Effector CD8-positive, alpha-beta T cell (primary cell): ENCODE measurements at places on chromosomes 2 and 18.

DNA sequence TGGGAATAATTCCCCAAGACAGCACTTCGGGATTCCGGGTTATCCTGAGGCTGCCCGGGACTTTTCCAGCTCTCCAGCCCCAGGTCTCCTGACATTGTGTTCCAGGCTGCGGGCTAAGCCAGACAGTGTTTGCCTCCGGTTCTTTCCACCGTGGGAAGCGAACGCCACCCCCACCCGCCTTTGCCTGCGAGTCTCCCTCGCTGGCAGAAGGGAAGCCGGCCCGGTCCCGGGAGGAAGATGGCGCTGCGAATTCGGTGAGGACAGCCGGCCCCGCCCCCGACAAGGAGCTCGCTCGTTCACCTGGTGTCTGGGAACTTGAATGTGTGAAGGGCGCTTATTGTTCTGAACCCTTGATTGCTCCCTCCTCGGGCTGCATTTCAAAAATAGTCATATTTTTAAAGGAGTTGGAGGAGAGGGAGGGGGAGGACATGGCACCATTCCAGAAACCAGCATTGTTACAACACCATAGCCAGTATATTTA is 2.9 kb downstream of the LRATD1 start:
- no peak for DNase-seq

GRCh38 chr2:176483901-176484568 is 214.8 kb downstream of the MTX2 start:
- DNase-seq = no peak

- DNase-seq = no peak
Measured at GRCh38 chr2:65309699-65310098, 82.1 kb downstream of the ACTR2 start.

GRCh38 chr2:157182834-157183396 is 74.6 kb upstream of the GALNT5 start:
- no peak for DNase-seq

- DNase-seq = no peak
Measured at GRCh38 chr2:241885946-241886643, 16.6 kb downstream of the RTP5 start.

DNA sequence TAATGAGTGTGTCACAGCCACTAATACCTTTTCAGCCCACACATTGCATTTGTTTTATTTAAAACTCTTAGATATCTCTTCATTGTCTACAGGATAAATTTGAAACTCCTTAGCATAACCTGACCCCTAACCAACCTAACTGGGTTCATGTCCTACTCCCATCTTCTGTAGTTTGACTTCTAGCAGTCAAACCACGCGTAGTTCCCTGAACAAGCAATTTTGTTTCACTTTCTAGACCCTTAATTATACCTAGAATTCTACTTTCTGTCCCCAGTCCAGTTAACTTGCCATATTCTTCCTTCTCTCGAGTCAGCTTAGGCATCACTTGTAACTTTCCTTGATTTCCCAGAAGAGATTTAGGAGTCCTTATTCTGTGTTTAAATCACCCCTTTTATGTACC is 55.1 kb downstream of the RBBP8 start:
- DNase-seq = no peak

GRCh38 chr2:230885463-230886130 is 20.9 kb downstream of the ITM2C start:
- no peak for DNase-seq

DNA sequence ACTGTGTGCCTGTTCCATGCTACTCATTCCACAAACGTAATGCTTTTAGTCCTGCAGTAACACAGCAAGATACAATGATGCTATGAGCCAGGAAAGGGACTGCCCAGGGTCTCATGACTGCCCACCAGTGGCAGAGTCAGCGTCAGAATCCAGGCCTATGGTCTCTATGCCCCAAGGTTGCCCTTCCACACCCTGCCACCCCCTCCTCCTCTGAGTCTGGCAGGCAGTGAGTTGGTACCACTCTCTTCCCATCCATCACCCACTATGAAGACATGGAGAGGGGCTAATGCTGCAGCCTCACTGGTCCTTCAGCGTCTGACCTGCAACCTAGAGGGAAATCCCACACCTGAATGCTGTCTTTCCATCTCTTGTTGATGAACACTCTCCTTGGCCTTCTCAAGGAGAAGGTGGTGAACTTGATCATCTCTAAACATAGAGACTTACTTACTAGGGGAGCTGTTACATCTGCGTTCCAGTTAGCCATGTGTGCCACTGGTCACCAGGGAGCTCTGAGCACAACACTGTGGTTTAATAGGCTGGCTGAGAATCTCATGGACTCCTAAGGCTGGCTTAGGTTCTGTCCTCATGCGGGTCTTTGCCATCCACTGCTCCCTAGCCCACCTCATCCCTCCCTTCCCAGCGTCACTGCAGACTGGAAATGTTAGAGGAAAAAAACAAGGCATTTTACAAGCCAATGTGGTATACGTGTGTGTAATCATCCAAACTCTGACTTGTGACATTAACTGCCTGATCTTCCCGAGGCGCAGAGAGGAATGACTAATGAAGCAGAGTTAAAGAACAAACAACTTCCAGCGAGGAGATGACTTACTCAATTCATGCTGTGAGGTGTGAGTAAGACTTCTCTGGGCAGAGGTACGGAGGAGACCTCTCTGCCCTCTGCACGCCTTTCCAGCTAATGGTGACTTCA is 28.8 kb downstream of the STEAP3 start:
- no peak for DNase-seq

GRCh38 chr2:228507231-228507824 is 325.8 kb upstream of the SPHKAP start:
- DNase-seq = no peak

- DNase-seq = no peak
Measured at GRCh38 chr2:74739733-74740241, 85.7 kb downstream of the SEMA4F start.

DNA sequence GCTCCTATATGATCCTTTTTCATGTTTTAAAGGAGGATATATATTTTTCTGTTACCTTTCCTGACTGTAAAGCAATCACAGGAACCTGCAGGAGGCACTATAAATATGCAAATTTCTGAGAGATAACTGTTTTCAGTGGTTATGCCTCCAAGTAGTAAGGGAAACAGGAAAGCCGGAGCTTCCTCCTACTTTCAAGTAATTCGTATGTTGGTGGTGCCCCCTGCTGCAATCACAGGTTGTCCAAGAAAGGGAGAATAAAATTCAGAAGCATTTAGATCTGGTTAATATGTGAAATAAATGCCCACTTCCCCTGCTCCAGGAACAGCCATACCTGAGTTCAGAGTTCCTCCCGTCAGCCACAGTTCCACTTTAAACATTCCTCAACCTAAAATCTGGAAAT is 12.0 kb upstream of the BCL11A start:
- DNase-seq = no peak

DNA sequence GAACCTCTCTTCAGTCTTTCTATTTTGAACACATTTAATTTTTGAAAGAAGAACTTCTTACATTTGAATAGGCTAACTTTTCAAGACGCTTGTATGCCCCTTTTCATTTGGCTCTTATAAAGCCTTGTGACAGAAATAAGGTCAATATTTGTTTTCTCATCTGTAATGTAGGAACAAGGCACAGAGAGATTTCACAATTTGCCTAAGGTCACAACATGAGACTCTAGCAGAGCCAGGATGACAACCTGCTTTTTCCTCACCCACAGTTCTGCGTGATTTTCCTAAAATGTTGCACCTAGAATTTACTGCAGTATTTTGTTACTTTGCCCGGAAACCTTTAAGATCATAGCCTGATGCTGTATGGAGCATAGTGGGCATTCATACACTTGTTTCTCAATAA is 67.4 kb downstream of the TXNL1 start:
- no peak for DNase-seq

GRCh38 chr2:12099374-12099773 is 352.9 kb downstream of the LPIN1 start:
- no peak for DNase-seq

- no peak for DNase-seq
Measured at GRCh38 chr18:41767960-41768359, 187.1 kb upstream of the PIK3C3 start.

GRCh38 chr2:221549143-221549542 is 23.0 kb downstream of the EPHA4 start:
- no peak for DNase-seq

DNA sequence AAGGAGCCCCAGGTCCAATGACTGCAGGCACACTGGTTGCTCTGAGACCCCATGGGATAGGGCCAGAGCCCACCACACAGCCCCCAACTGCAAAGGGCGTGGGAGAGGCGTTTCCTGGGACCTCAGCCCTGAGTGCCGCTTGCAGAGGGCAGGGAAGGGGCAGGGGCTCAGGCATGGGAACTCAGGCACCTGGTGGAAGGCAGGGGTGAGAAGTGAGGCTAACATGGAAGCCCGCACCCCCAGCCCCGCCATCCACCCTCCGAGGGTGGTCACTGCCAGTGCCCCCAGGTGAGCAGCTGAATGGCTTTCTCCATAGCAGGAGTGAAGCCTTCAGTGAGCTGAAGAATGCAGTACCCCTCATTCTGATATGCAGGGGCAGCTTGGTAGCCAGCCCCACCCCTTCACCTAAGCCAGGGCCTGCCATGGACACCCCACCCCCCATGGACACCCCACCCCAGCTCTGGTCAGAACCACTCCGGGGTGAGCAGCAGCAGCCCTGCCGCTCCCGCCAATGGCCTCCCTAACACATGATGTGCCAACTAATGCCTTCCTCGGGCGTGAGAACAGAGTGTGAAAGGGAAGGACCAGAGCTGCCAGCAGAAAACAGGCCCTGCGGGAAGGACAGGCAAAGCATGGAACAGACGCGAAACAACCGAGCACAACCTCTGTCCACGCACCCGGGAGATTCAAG is 6.6 kb downstream of the KIF1A start:
- no peak for DNase-seq

DNA sequence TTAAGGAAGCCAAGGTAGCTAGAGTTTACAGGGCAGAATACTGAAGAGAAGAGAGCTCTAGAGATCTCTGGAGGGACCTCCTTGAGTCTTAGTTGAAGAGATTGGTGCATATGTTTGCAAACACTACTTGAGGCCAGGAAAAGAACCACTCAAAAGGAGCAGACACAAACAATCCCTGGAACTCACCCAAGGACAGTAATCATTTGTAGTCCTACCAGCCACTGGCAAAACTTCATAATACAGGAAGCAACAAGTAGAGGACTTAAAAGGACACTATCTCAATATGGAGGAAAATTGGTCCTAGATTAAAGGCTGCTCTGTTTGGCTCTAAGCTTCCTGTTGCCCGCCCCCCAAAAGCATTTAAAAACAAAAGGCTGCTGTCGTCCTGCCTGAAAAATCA is 46.9 kb upstream of the UBXN4 start:
- DNase-seq = no peak

GRCh38 chr18:76824754-76825153 is 2.4 kb downstream of the ZNF236 start:
- no peak for DNase-seq

DNA sequence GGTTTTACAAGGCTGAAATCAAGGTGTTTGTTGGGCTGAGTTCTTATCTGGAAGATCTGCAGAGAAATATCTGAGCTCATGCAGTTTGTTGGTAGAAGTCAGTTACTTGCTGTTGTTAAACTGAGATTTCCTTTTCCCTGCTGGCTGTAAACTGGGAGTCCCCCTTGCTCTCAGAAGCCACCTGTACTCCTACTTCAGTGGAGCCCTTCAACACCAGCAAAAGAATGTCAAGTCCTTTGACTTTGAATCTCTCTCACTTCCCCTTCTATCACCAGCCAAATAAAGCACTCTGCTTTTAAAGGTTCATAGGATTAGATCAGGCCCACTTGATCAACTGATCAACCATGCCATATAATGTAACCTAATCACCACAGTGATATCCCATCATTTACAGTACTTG is 252.2 kb upstream of the CDH7 start:
- DNase-seq = no peak

- DNase-seq = no peak
Measured at GRCh38 chr2:26716769-26717168, 24.2 kb downstream of the KCNK3 start.

- no peak for DNase-seq
Measured at GRCh38 chr2:238141541-238142318, 3.3 kb downstream of the KLHL30 start.

GRCh38 chr2:156124458-156124857 is 208.1 kb downstream of the NR4A2 start:
- no peak for DNase-seq

DNA sequence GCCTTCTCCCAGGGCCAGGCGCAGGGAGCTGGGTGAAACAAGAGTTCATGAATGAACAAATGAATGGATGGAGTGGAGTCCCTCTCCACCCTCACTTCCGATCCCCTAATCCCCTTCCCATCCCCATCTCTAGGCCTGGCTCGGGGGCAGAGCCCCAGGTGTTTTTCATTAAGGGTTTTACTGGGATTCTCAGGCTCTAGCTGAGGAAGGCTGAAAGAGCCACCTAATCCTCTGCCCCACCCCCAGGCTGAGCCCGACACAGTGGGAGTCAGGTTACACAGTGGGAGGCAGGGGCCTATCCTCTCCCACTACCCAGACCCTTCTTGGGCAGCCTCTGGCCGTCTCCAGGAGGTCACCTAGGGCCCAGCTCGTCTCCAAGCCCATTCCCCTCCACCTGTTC is 36.1 kb downstream of the SDC1 start:
- DNase-seq = no peak

GRCh38 chr2:36027616-36028015 is 328.0 kb upstream of the CRIM1 start:
- DNase-seq = no peak

DNA sequence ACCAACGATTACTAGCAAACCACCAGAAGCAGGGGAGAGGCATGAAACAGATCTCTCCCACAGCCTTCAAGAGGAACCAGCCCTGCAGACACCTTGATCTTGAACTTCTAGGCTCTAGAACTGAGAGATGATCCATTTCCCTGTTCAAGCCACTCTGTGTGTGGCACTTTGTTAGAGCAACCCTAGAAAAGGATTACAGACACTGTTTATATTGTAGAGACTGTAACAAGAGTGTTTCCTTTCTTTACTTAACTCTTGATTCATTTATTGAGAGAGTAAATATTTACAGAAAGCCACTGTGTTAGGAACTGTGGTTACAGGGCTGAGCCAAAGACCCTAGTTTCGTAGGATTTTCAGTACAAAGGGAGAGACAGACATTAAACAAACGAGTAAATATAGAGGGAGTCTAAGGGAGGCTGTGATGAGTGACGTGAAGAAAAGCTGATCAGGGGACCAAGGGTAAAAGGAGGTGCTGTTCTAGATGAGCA is 10.9 kb downstream of the CCDC68 start:
- no peak for DNase-seq

DNA sequence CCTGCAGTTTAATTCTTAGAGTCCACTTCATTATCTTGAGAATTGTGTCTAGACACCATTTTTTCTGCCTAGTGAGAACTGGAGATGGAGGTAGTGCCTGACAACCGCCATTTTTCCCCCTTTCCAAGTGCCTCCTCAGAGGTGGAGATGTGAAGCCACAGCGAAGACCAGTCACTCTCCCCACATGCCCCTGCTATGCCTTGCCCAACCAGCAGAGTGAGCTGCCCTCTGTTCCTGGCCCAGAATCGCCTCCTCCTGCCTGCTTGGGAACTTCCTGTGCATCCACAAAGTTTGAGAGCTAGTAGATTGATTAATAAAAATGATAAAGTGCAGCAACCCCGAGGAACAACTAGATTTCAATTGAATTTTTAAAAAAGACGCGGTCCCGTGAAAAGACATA is 123.3 kb downstream of the CLIP4 start:
- no peak for DNase-seq
